Coronary artery (tissue), 2 donors: ENCODE measurements at places on chromosomes 6 and 20.

- no peak for DNase-seq
Observed at GRCh38 chr6:138113588-138114210, 6.5 kb upstream of the PERP start.

DNA sequence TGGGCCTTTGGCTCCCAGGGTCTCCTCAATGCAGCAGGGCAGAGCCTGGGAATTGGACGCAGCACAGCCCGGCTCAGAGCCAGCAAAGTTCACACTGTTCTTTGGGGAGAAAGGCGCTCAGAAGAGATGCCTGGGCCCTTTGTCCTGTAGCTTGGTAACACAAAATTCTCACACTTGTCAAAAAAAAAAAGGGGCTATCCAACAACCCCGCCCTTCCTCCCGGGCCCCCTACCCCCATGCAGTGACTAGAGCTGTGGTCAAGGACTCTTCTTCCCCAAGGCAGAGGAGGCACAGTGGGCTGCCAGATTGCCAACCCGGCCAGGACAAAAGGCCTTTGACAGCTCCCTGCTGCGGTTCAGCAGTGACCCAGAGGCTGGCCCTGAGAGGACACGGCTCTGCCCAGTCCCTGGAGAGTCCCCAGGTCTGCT, 2.0 kb downstream of the NKAIN4 start:
- DNase-seq = no peak

DNA sequence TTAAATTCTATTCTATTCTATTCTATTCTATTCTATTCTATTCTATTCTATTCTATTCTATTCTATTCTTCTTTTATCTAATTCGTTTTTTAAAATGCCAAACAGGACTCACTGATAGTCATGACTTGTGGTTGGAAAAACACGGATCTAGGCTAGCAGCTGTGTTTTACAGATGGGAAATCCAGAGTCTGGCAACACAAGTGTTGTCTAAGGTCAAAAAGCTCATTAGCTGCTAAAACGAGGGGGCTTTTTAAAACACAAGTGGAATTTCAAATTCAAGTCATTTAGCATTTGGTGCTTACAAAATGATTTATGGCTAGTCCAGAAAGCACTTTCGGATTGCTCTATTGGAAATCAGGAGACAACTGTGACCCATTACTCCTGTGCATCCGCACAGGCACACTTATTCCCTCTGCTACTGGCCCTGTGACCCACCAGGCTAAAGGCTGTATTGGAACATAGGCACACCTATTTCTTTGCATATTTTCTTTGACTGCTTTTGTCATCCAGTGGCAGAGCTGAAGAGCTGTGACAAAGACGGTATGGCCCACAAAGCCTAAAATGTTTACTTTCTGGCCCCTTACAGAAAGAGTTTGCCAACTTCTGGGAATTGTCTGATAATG, 17.8 kb upstream of the MLIP start:
- no peak for DNase-seq

GRCh38 chr20:24814556-24815195, 134.4 kb upstream of the CST7 start:
- no peak for DNase-seq

DNA sequence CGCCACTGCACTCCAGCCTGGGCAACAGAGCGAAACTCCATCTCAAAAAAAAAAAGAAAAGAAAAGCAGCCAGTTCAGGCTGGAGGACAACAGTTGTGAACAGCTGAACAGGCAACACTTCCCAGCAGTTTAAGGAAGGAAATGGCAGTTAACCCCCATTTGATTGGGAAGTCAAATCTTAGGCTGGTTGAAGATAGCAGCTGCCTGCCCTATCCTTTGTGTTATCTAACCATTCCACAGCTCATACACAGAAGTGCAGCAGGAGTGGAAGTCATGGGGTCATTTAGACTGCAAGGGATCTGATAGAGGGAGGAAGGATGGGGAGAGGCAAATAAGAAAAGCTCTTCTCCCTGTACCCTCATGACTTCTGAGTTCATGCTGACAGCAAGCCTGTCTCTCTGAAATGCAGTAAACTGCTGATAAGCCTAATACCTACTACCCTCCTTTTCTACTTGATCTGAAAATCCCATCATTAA, 35.3 kb downstream of the KCTD20 start:
- no peak for DNase-seq

DNA sequence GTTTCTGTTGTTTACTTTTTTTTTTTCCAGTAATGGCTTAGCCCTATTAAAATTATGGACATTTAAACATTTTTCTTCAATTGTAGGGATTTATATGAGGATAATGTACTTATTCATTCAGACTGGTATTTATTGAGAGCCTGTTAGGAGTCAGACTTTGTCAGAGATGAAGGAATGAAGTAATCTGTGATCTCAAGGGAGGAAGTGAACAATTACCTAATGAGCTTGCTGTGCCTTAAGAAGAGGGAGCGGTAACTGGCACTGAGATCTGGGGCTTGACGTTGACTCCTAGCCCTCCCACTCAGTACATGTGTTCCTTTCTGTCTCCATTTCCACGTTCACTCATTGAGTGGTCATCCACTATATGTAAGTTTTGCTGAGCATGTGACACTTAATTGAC, 12.6 kb downstream of the AFDN start:
- DNase-seq = no peak

DNA sequence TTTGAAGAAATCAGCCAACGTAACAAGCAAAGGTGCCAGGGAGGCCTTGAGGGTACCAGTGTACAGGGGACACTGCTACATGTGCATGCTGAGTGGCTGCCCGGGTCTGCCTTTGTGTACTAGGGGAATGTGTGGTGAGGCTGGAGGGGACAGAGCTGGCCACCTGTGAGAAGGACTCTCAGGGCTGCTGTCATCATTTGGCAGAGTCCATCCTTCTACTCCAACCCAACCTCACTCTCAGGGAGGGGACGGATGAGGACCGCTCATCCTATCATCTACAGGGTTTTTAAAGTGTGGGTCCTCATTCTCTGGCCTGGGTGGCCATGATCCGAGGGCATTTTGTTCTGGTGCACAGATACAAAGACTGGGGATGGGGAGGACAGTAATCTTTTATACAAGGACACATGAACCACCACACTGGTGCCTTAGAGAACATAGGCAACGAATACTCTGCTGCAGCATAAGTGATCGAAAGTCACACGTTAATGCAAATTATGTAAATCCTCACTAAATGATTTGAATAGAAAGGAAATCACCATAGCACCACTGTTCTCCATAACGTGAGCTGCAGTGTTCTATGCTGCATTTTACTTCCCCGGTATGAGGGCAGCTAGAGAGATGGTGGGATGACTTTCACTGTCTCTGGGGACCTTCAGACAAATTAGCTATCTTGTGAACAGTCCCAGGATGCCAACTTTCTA, 181.4 kb downstream of the GMPR start:
- no peak for DNase-seq

- DNase-seq = no peak
Observed at GRCh38 chr6:144634371-144634770, 349.2 kb downstream of the UTRN start.

DNA sequence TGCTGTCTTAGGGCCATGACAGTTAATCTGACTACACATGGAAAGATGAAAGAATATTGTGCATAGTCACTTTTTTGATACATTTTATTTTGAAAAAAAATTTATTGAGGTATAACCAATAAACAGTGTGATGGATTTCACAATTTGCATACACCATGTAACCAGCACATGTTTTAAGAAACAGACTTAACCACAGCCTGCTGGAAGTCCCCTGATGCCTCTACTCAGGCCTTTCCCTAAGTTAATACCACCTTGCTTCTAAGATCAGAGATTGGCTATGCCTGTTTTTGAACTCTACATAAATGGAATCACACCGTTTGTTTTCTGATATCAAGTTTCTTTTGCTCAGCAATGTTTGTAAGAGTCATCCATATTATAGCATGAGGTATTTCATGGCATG, 136.3 kb downstream of the CFAP61 start:
- no peak for DNase-seq

DNA sequence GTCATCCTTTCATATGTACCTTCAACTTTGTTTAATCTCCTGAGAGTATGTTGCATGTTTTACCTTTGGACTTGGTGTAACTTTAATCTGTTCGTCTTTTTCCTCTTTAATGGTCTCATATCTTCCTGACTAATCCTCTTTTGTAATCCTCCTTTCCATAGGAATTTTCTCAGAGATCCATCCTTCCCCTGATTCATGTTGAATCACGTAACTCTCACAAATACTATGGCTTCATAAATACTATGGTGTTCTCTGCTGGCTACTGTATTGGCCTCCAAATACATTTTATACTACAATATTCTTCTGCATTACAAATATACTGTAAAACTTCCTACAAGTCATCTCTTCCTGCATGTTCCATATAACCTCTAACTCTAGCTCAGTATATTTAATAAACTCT, 317.7 kb upstream of the ADGRB3 start:
- no peak for DNase-seq

DNA sequence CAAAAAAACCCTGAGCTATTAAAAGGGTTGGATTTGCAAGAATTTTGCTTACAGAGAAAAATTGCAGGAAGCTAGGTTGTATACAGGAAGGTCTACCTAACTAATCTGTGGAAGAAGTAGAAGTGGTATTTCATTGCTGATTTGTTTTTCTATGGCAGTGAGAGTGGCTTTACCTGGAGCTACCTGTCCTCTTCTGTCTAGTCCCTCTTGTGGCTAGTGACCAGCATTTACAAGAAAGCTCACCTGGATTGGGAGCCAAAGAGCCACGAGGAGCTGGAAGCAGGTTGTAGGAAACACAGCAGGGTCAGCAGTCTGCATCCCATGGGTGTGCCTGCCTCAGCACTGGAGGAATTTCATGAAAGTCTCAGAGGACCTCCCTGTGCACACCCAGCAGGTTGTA, 120.3 kb upstream of the RALGAPA2 start:
- DNase-seq = no peak

- DNase-seq = no peak
Observed at GRCh38 chr20:1072258-1072657, 46.1 kb upstream of the PSMF1 start.

GRCh38 chr20:63734111-63734945, 2.1 kb upstream of the LIME1 start:
- no peak for DNase-seq

DNA sequence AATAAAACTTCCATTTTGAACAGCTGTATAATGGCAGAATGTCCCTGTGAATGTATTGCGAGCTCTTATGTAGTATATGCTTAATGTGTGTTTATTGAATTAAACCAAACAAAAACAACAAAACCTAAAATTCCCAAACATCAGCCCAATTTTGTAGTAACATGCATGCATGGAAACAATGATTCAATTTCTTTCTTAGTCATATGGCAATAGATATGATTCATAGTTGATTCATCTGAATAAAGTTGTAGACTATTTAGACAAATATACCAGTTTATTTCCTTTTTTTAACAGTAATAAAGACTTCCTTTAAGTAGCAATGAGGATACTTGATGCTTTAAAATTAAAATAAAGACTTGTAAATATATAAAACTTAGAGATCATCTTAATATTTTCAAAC, 670.6 kb downstream of the CD109 start:
- DNase-seq = no peak

DNA sequence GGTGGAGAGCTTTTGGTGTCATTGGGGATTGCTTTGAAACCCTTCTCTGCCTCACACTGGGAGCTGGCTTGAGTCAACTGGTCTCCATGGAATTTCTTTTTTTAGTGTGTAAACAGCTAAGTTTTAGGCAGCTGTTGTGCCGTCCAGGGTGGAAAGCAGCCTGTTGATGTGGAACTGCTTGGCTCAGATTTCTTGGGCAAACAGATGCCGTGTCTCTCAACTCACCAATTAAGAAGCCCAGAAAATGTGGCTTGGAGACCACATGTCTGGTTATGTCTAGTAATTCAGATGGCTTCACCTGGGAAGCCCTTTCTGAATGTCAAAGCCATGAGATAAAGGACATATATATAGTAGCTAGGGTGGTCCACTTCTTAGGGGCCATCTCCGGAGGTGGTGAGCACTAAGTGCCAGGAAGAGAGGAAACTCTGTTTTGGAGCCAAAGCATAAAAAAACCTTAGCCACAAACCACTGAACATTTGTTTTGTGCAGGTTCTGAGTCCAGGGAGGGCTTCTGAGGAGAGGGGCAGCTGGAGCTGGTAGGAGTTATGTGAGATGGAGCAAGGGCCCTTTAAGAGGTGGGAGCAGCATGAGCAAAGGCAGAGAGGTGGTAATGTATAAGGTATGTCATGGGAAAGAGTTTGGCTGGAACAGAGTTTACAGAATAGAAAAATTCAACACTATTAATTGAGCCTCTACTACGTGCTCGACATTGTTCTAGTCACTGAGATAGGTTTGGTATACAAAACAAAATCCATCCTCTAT, 31.2 kb downstream of the SRSF3 start:
- DNase-seq = peak; percentile 83

DNA sequence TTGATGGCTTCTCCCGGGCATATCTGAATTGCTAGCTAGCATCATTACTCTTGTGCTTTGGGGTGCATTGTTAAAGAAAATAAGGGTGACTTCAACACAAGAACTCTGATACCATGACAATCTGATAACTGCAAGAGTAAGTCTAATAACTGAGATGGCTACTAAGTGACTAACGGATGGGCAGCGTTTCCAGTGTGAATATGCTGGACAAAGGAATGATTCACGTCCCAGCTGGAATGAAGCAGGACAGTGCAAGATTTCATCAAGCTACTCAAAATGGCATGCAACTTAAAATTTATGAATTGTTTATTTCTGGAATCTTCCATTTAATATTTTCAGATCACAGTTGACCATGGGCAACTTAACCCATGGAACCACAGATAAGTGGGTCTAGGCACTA, 31.7 kb downstream of the MOXD1 start:
- no peak for DNase-seq

DNA sequence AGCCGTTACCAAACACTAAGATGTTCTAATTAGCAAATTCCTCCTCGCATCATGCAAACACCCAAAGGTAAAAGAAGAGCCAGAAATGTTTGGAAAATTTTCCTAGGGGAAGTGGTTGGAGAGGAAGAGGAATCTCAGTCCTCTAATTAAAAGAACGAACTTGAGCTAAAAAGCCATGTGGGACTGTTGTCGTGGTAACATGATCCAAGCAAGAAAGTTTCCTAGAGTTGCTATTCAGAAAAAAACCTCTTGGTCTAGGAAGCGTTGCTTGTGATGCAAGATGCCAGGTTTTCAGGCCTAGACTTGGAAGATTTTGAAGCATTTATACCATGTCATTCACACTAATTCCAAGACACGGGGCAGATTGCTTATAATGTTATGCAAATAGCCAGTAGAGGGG, 106.8 kb upstream of the DOK5 start:
- DNase-seq = no peak

- DNase-seq = no peak
Observed at GRCh38 chr20:50085481-50086365, 27.2 kb downstream of the UBE2V1 start.

DNA sequence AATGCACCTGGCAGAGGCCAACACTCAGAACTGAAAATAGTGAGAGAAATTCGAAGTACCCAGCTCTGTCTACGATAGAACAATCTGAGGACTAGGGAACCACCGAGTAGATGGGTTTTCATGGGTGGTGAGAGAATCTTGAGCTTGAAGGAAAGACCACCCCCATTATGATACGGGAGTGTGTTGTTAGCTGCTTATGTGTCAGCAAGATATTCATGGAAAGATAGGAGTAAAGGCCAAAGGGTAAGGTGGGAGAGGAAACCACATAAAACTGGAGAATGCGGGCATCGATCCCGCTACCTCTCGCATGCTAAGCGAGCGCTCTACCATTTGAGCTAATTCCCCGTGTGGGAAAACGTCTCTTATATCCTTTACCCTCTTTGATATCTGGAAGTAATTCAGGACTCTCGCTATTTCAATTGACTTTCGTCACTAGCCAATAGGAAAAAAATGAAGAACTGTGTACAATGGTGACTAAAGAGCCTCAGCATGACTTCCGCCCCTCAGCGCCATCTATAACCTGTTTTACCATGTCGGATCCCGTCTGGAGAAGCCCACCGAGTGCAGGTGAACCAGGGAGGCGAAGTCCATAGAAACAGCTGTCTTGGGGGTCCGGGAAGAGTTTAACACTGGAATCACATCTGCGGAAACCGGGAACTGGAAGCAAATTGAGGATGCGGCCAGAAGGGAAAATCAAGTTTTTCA, 25.0 kb upstream of the ABT1 start:
- DNase-seq = no peak
